Left ventricle myocardium superior (tissue), 1 donor: ENCODE measurements at places on chromosomes 5 and 9.
A peak's percentile ranks its signal among the peaks of the same experiment; 100 is the strongest.

GRCh38 chr5:142104491-142104890 lies 4.1 kb upstream of the NDFIP1 start:
- no peak for DNase-seq

GRCh38 chr5:63194126-63194525 lies 615.5 kb downstream of the LRRC70 start:
- DNase-seq = no peak

DNA sequence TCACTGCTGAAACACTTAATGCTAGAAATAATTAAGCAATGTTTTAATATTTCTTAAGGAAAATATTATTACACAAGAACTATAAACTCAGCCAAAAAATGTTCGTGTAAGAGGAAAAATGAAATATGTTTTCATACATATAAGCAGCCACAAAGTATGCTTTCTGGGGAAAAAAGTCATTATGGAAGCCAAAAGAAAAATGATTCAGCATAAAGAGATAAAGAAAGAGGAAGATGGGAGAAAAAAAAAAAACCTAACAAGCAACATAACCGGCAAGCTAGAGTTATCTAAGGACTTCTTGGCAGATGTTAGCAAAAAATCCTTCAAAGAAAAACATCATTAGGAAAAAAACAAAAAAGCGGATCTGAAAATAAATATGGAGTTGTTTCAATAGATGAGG lies 179.1 kb downstream of the MUSK start:
- DNase-seq = no peak

- no peak for DNase-seq
Observed at GRCh38 chr9:90064248-90064647, 459.4 kb downstream of the GADD45G start.

DNA sequence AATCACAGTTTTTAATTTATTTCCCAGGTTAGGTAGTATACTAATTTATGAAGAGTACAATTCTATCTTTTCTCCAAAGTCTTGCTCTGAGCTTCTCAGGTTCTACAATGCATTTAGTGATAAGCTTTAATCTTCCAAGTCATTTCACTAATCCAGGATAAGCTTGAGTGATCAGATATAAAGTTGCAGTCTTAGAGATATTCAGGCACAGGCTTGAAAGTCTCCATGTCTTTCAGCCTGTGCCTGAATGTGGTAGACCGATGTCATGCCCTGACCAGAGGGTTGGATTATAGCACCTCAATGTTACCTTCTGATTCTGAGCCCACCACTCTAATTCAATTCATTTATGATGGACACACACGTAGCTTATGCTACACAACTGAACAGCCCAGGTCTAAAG lies 3.2 kb downstream of the CRHBP start:
- DNase-seq = no peak

GRCh38 chr9:97601228-97601898 lies 31.8 kb downstream of the TSTD2 start:
- DNase-seq = peak; percentile 46

DNA sequence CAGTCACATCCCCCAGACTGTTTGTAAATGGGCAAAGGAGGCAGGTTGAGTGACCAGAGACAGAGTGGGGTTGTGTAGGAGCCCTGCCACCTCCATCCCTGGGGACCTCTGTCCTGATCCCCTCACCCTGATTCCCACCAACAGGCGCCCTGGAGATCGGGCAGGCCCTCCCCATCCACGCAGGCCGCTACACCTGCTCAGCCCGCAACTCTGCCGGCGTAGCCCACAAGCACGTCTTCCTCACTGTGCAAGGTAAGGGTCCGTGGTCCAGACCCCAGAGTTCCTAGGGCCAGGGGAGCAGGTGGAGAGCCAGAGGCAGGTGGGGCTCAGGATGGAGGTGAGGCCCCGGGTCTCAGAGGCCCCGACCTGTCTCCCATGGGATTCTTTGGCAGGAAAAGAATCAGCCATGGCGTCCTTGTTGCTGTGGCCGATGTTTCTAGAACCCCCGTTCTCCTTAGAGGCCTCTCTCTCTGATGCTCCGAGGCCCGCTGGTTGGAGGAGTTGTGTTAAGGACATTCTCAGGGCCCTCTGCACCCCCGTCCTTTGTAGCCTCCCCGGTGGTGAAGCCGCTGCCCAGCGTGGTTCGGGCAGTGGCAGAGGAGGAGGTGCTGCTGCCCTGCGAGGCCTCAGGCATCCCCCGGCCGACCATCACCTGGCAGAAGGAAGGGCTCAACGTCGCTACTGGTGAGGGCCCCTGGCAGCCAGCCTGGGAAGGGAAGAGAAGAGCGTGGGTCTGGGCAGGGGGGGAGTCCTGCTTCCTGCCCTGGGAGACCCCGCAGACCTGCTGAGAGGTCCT lies 41.9 kb upstream of the ASS1 start:
- DNase-seq = no peak

GRCh38 chr5:9466697-9467096 lies 79.2 kb downstream of the SEMA5A start:
- no peak for DNase-seq

DNA sequence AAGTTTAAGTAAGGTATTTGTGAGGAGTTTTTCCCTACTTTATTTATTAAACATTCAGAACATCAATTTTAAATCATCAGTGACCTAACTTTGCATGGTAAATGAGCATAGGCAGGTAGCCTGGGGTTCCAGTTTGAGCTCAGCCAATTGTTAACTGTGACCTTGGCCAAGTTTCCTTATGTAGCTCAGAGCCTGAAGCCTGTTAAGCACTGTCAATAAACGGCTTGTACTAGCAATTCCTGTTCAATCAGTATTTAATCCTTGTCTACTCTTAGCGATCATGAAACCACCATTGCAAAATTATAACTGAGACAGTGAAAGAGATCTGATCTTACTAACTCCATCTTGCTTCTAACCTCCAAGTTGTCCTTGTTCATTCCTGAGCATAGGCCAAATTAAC lies 4.7 kb upstream of the SOWAHA start:
- DNase-seq = no peak

DNA sequence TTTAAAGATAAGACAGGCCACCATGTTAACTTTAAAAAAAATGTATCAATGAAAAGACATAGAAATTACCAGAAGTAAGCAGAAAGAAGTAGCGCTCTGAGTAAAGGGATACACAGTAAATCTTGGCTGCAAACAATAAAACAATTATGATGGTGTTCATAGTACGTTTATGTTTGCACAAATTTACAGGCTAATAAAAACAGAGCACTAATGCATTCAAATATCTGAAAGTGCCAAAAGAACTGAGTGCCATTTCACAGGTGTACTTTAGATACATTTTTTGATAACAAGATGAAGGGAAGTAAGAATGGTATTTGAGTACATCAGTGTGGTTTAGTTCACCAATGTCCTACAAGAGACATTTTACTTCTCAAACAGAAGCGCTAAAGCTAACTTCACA lies 32.9 kb upstream of the ALDH1A1 start:
- DNase-seq = no peak

GRCh38 chr5:167982-168660 lies 23.2 kb upstream of the LRRC14B start:
- no peak for DNase-seq

GRCh38 chr5:10192309-10192708 lies 57.4 kb downstream of the ATPSCKMT start:
- no peak for DNase-seq

GRCh38 chr5:102629827-102630605 lies 125.1 kb upstream of the PAM start:
- no peak for DNase-seq

DNA sequence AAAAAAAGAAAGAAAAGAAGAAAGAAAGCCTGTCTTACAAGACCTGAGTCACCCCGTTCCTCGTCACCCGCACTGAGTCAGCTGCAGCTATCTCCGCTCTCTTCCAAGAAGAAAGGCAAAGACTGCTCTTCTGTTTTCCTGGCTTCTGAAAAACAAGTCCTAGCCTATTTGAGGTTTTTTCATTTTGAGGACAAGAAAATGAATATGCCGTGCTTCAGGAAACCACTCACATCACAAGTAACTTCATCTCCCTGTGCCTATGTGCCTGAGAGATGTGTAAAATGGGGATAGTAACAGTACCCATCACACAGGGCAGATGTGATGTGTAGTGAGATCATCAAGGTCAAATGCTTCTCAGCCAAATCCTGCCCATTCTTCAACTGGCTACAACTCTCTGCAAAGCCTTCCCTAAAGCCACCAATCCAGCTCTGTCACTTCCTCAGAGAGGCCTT lies 78.4 kb downstream of the GLDC start:
- no peak for DNase-seq
